Stimulated activated CD8-positive, alpha-beta memory T cell treated with anti-CD3 and anti-CD28 coated beads, Interleukin-4, amount 100 ng/mL, for 1 hour (primary cell): ENCODE measurements at places on chromosomes 16 and 17.

DNA sequence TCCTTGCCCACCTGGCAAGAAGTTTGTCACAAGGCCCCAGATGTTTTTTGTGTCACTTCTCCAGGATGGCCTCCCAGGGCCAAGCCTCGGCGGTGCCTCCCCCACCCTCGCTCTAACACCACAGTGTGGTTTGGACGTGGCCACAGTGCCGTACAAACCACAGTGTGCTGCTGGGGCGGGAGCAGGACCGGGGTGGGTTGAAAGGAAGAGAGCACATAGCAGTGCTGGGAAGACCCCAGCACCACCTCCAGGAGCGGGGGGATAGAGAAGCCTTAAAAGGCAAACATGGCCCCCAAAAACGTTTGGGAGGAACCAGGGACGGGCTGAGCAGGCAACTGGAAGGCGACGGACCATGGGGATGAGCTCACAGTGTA, 5.0 kb upstream of the BCL6B start:
- no peak for DNase-seq

DNA sequence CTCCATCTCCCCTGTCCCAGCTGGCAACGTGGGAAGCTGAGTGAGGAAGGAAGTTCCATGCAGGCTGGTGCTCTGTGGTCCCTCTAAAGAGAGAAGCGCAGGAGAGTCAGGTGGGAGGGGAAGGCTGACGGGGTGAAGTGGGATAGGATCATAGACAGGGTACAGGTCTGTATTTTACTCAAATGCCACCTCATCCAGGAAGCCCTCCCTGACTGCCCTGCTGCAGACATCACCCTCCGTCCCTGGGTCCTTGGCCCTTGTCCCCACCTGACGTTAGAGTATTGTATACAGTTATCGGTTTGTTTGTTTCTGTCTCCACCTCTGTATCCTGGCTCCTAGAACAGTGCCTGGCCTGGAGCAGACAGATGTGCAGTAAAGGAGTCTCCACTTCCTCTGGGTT, 11.7 kb downstream of the CANT1 start:
- no peak for DNase-seq

DNA sequence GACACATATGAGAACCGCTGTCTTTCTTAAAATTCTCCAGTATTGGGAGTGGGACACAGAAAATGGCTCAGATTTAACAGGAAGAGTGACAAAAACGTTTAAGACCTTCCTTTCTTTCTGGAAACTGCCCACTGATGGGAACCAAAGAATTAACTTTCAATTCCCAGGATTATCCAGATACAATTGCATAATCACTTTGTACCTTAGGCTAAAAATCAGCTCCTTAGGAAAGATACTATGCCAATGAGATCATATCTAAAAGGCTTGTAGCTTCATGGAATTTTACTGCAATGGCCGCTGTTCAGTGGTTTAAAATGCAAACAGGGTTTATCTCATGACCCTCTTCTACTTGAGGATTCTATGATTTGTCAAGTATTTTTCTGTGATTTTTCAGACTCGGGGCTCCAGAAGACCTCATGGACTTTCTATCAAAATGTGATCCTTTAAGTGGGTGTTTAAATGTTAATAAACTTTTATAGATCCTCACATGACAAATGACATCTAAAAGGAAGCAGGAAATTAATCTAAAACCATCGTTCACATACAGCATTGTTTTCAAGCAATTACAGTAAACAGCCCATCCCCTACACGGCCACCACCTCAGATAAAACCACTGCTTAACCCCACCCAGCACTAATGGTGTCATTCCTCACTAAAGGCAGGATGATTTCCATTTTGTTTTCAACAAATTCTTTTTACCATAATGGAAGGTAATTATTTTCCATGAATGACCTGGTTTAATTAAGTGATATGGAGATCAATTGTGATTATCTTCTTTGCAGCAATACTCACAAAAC, 31.6 kb upstream of the ERN1 start:
- DNase-seq = no peak

DNA sequence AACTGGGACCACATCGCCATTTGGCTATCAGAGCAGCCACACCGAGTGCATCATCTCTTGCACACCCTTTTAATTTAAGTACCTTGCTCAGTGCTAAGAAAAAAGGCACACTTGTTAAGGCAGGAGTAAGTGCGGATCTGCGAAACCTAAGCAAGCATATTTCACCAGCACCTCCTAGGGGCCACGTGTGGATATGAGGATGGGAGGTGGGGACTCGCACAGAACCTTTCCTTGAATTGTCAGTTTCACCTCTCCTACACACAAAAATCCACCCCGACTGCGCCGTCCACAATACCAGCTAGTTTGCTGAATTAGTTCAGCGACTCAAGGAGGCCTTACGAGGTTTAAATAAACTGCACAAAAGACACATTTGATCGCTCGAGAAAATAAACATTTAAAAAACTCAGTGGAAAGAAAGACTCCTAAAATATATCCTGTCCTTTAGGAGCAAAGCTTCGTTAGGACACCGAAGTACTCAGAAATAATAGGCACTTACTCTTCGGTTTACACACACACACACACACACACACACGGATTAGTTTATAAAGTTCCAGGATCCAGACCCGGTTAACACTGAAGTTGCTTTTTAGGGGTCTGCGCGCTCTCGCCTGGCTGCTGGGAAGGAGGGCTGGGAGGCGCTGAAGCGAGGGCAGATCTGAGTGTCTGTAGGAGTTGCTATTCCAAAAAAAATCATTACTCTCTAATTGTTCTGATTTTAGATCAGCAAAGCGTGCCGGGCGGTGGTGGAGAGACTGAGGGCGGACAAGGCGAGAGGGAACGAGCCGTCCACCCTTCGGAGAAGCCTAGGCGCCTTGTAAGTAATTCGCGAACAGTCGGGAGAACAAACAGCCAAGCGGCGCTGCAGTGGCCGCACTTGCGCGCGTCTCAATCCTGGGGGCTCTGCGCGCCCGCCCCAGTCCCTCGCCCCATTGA, 1.0 kb upstream of the KCNJ2 start:
- DNase-seq = no peak

- DNase-seq = no peak
Measured at GRCh38 chr17:588519-588918, 126.1 kb downstream of the VPS53 start.
